Sciatic nerve (tissue), 2 donors: ENCODE measurements at places on chromosomes 1 and 21. TPM values are rescaled to one million over a fixed set of nuclear protein-coding genes. Genes with fewer than 3 reads are reported as not detected.

- no peak for DNase-seq
Measured at GRCh38 chr1:218693599-218693998, 348.5 kb downstream of the TGFB2 start.

DNA sequence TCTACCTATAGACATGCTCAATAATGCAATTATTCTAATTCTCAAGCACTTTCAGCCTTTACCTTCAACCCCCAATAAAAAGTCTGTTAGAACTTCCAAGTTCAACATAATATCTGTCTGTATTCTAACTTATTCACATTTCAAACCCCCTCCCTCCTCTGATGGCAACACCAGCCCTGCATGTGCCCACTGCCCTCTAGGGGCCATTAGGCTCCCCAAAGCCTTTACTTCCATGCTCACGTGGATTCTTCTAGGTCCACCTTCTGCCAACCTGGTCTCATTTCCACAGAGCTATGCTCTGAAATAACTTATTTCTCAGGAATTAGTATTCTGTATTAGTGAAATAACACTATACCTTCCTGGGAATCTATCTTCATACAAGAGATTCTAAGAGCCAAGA is 22.2 kb upstream of the KPRP start:
- DNase-seq, result no peak

The NID1 gene
- total RNA-seq, result 87.6 TPM

The RXFP4 gene
- total RNA-seq, result not detected

The GSTM1 gene
- 91.5 TPM for total RNA-seq
